ENCODE measurements at places on chromosomes 7 and 10. TPM values are rescaled to one million over a fixed set of nuclear protein-coding genes. Genes with fewer than 3 reads are reported as not detected.

Gene TRPV6
- 13.3 TPM for polyA plus RNA-seq

Gene SH2D4B
- 0.11 TPM for polyA plus RNA-seq

Gene TAS2R5
- polyA plus RNA-seq: 3.0 TPM

Gene SAP25
- 4.9 TPM for polyA plus RNA-seq

DNA sequence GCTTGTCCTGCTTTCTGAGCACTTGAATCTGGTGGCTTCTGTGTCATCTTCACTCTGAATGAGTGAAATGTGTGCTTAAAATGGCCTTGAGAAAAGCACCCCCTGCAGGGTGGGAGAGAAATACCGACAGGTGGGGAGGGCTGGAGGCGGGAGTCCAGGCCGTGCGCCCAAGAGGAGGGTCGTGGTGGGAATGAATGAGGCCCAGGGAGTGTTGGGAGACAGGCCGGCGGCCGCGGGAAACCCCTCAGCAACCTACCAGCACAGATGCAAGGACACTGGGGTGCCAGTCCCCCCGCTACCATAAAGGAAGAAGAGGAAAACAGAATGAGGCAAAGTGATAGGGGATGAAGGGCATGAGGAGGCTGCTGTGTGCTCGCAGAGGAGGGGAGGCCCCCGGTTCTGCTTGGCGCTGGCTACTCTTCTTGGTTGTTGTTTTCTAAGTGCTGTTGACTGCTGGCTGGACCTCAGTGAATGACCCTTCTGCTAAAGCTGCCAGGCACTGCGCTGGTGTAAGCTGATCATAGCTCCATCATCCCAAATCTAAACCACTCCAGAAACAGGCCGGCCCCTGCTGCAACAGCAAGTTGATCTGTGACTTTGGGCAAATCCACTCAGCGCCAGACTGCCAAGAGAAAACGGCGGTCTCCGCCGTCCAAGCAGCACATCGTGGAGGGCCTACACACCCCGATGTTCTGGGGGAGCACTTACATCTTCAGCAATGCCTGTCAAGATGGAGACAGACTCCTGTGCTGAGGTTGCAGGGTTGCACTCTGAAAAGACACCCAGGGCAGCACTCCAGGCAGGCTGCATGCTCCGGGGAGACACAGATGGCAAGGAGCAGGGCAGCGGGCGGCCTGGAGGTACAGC is 378.5 kb downstream of the DNAJB6 start:
- no peak for DNase-seq

- no peak for DNase-seq
Measured at GRCh38 chr7:72307566-72307965, 104.6 kb downstream of the CALN1 start.

GRCh38 chr7:108181073-108181985 is 51.2 kb upstream of the LAMB4 start:
- peak; percentile 50 for DNase-seq

DNA sequence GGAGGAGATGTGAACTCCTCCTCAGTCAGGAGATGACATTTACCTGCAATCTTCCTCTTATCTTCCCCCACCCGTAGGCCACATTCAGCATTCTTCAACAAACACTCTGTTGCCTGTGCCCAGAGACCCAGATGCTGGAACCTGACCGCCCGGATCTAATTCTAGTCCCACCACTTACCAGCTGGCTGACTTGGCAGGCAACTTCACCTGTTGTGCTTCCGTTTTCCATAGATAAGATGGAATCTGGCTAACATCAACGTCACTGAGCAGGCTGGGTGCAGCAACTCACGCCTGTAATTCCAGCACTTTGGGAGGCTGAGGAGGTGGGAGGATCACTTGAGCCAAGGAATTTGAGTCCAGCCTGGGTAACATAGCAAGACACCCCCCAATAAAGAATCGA is 21.3 kb upstream of the FXYD4 start:
- no peak for DNase-seq

GRCh38 chr10:93753621-93754250 is 4.0 kb upstream of the LGI1 start:
- no peak for DNase-seq

DNA sequence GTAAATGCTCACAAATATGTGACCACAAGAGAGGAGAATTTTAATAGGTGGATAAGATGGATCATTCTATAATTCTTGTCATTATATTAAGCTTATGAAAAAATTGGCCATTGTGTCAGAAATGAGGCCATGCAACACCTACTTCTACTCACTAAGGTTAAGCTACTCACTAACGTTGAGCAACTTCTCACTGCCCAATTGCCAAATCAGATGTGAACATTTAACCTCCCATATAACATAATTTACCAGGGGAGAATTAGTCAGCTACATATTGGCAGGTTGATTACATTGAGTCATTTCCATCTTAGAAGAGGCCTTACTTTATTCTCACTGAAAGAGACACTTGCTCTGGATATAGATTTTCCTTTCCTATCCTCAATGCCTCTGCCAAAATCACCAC is 211.2 kb upstream of the DGKB start:
- DNase-seq: no peak

DNA sequence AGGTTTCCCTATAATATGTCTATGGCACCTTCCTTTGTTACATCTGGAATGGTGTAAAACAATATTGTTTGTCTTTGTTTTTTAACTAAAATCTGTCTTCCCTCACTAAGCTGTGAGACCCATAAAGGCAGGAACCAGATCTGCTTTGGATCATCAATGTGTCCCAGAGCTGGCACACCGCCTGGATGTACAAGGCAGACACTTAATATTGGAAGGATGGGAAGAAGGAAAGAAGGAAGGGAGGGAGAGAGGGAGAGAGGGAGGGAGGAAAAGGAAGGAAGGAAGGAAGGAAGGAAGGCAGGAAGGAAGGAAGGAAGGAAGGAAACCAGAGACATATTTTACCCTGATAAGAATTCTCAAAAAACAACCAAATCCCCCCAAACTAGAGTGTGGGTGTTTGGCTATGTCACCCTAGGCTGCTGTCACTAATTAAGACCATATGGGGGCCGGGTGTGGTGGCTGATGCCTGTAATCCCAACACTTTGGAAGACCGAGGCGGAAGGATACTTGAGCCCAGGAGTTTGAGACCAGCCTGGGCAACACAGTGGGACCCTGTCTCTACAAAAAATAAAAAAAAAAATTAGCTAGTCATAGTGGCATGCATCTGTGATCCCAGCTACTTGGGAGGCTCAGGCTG is 59.6 kb downstream of the SH3PXD2A start:
- no peak for DNase-seq

GRCh38 chr10:59991661-59992060 is 85.3 kb upstream of the CCDC6 start:
- DNase-seq: no peak

GRCh38 chr7:104643587-104644217 is 315.3 kb downstream of the LHFPL3 start:
- DNase-seq: no peak

- no peak for DNase-seq
Measured at GRCh38 chr7:40463446-40463845, 328.6 kb downstream of the SUGCT start.

DNA sequence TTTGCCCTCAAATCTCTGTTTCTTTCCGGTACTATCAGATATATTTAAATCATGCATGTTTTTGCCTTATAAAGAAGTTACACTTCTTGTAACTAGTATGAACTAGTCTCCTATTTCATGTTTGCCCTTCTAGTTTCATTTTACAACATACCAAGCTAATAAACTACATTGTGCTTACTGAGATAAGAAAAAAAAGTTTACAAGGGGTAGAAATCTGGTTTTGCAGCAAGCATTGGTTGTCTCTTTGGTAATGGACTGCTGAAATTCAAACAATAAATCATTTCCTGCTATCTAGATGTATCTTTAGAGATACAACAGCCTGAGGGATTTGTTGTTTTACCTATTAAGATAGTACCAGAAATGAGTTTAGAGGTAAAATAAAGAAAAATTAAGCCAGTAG is 18.8 kb downstream of the PTTG1IP2 start:
- no peak for DNase-seq

GRCh38 chr10:46266306-46266985 is 20.4 kb upstream of the ANTXRL start:
- no peak for DNase-seq

DNA sequence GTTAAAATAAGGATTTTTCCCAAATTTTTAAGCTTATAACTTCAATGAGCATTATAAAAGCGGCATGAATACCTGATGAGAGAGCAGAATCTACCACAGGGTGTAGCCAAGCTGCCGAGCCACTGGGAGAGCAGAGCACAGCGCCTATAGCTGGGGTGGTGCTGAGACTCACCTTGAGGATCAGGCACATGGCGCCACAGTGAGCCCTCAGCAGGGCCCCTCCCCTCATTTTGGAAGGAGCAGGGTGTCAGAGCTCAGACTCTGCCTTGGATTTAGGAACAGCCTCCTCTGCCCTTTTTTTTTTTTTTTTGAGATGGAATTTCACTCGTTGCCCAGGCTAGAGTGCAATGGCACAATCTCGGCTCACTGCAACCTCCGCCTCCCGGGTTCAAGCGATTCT is 118.6 kb downstream of the SRPK2 start:
- no peak for DNase-seq

Data from left renal pelvis (tissue), 4 donors.